ENCODE measurements at places on chromosomes 3 and 15. TPM values are rescaled to one million over a fixed set of nuclear protein-coding genes. Genes with fewer than 3 reads are reported as not detected.

- DNase-seq, result no peak
Observed at GRCh38 chr3:2544718-2545117, 446.1 kb downstream of the CNTN4 start.

The NR1I2 gene
- not detected for total RNA-seq

DNA sequence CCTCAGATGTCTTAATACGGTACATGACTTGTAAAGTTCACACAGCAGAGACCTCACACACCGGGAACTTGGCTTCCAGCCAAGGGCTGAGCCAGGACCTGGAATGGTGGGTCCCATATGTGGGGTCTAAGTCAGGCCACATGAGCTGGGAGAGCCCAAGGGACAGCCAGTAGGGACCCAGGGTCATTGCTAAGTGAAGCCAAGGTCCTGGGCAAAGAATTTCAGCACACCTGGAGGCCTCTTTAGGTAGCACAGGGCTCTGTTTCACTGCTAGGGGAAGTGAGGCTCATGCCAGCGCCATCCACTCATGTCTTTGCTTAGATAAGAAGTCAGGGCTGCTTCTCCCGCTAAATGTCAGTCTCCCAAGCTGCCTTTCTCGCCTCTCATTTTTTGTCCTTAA lies 116.6 kb upstream of the TLE3 start:
- DNase-seq, result no peak

The GRM7 gene
- not detected for total RNA-seq

- no peak for DNase-seq
Observed at GRCh38 chr3:146511402-146512134, 32.8 kb downstream of the PLSCR1 start.

- DNase-seq, result no peak
Observed at GRCh38 chr3:43858294-43858701, 167.6 kb downstream of the ABHD5 start.

DNA sequence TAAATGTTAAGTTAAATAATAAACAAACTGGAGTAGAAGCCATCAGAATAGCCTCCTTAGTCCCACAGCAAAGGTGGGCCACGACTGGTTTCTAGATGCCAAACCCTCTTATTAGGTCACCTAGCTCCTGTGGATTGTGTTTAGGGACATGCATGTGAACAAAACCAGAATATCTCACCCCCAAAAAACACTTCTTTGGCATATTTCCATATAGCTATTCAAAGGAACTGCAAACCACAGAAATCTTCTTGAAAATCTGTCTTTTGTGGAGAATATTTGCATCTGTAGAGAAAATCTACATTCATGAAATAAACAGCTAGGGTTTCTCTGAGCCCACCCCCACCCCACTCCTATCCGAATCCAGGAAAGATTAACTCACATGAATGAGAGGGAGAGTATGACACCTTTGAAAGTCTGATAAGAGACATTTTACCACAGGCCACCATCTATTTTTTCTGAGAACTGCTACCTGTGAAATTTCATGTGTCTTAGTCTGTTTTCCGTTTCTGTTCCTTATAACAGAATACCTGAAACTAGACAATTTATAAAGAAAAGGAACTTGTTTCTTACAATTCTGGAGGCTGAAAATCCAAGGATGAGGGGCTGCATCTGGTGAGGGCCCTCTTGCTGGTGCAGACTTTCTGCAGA lies 159.4 kb downstream of the NEK10 start:
- no peak for DNase-seq

- DNase-seq, result no peak
Observed at GRCh38 chr15:31511707-31512310, 185.2 kb downstream of the KLF13 start.

DNA sequence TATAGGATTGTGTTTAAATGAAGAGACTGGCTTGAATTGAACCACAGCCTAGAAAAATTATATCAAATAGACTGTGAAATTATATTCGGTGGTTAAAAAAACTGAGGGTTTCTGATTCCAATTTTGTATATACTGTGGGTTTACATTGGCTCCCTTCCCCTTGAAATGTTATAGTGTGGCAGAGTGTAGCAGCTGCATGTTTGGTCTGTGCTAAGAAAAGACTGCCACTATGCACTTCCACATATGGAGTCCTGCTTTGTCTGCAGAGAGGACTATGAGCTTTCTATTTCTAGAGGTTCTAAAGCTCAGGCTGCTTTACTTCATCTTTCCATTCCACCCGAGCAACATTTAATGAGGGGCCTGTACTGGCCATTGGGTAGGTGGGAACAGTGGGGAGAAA lies 112.3 kb downstream of the P3H2 start:
- DNase-seq, result no peak

The GOLGA8S gene
- total RNA-seq, result 3.8 TPM

DNA sequence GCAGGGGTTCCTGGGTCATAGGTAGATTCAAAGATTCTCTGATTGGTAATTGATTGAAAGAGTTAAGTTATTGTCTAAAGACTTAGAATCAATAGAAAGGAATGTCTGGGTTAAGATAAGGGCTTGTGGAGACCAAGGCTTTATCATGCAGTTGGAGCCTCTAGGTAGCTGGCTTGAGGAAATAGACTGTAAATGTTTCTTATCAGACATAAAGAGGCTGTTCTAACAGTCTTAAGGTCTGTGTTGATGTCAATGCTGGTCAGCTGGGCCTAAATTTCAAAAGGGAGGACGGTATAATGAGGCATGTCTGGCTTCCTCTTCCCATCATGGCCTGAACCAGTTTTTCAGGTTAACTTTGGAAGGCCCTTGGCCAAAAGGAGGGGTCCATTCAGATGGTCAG lies 48.9 kb downstream of the GASK1A start:
- DNase-seq, result no peak

DNA sequence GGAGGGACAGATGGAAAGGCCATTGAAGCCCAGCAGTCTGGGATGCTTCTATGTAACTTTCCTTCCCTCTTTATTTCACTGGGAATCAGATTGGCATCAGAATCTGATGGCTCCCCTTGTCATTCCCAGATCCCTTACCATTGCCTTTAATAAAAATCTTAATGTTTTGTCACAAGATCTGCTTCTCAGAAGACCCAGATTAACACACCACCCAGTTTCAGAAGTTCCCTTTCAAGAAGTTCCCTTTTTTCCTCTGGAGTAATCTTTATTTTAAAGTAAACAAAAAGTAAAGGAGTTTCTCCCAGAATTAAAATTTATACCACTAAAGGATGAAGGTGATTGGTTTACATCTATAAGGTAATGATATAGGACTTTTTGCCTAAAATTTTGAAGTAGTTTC lies 76.4 kb downstream of the UBR1 start:
- no peak for DNase-seq

The OR5K2 gene
- total RNA-seq, result not detected

DNA sequence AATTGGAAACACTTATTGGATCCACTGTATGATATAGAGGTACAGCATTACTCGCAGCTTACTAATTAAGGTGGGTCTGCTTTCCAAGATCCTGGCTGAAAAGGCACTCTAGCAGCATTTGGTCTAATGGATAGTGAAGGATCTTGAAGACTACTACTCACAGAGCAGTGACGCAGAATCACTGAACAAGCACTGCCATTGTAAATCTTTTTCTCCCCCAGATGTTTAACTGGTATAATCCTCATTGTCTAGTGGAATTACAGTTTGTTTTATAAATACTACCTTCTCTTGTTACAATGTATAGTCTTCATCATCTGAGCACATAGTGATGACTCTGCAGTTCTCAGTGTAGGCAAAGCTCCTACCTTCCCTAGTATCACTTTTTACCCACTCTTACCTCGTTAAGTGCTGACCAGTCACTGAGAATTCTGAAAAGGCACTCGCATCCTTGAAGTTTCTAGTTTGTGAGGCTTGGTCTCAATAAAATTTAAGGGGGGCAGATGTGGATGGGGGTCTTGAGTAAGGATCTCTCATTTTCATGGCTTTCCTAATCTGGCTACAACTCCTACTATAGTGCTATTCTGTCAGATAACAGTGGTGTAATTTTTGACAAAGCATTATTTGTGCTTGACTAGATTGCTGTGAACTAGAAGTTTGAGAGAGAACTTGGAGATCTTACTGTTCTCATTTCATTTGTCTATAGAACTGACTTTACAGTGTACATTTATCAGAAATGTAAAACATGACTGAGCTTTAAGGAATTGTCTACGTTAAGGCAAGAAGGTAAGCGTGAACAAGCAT lies 23.2 kb downstream of the MAPK6 start:
- DNase-seq, result no peak

The NAALADL2 gene
- total RNA-seq, result 0.70 TPM

The CD96 gene
- 152 TPM for total RNA-seq

Data from natural killer cell treated with Interleukin-12 subunit alpha and Interleukin-12 subunit beta and Interleukin-15 and Interleukin-18, amount 100 ng/mL, for 72 hours (primary cell).